ENCODE measurements at places on chromosomes 3 and 15.

DNA sequence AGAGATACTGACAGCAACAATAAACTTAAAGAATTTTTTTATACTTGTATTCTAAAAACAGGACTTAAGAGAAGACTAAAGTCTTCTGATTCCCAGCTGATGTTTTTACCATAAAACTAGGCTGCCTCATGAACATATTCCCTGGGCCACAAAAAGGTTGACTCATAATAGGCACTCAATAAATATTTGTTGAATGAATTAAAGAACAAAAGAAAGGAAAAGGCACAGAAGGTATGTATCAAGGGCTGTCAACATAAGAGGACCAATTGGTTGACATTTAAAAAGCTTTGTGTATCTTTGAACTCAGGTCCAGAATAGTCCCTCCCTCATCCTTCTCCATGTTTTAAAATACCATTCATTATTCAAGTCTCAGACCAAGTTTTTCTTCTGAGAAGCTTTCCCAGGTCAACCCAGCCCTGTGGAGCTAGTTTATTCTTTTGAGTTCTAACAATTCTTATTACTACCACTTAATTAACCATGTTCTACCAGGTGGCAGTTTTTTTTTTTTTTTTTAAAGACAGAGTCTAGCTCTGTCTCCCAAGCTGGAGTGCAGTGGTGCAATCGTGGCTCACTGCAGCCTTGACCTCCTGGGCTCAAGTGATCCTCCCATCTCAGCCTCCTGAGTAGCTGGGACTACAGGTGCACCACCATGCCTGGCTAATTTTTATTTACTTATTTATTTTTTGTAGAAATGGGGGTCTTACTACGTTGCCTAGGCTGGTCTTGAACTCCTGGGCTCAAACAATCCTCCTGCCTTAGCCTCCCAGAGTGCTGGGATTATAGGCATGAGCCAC lies 17.5 kb upstream of the ARHGEF3 start:
- DNase-seq: no peak

GRCh38 chr3:196168808-196169391 lies 42.3 kb downstream of the ZDHHC19 start:
- DNase-seq: no peak

DNA sequence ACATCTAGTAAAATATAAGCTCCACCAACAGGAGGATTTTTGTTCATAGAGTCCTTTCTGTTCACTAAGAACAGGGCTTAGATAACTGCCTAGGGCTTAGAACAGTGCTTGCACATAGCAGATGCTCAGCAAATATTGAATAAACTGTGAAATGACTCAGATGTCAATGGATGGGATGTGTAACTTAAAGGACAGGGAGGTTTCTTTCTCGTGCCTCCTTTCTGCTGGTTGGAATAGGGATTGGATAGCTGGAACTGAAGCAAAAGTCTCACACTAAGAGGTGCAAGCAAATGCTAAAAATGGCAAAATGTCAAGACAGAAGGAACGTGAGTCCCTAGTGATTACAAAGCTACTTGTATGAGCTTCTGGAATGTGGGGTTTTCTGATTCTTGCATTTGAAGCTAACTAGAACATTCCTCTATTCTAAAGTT lies 392.8 kb upstream of the WNT5A start:
- DNase-seq: no peak

DNA sequence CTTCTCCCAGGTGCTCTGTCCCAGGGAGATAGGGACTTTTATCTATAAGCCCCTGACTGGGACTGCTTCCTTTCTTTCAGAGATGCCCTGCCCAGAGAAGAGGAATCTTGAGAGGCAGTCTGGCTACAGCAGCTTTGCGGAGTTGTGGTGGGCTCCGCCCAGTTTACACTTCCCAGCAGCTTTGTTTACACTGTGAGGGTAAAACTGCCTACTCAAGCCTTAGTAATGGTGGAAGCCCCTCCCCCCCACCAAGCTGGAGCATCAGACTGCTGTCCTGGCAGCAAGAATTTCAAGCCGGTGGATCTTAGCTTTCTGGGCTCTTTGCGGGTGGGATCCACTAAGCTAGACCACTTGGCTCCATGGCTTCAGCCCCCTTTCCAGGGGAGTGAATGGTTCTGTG lies 253.8 kb upstream of the ARL6 start:
- DNase-seq: no peak

- no peak for DNase-seq
These were observed 43.9 kb upstream of the USP3 start for GRCh38 chr15:63460210-63461155.

- DNase-seq: no peak
These were observed 25.5 kb downstream of the FAN1 start for GRCh38 chr15:30929064-30929669.

DNA sequence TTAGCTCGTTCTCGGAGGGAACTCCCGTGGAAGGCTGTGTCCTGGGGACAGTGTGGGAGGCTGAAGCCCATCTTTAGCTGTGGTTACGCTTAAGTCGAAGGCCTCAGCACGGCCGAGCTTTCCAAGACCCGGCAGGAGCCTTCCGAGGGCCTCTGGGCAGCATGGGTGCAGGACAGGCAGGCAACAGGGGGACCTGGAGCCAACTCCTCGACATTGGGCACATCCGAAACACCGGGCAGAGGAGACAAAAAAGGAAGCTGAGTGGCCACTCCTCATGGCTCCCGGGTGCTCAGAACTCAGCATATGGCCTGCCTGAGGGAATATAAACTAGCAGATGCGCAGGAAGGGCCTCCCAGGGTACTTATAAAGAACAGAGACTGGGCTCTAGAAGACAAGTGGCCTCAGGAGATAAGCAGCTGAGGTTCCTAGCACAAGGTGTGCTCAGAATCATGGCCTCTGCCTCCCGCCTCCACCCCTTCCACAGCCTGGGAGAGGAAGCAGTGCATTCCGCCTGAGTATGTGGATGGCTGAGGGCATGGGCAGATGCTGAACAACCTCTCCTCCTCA lies 34.1 kb downstream of the ABTB1 start:
- DNase-seq: no peak
